NAMALWA (cell line): ENCODE measurements at places on chromosomes 2 and 18.

GRCh38 chr2:136012315-136012714, 26.9 kb upstream of the DARS1 start:
- DNase-seq, result no peak

DNA sequence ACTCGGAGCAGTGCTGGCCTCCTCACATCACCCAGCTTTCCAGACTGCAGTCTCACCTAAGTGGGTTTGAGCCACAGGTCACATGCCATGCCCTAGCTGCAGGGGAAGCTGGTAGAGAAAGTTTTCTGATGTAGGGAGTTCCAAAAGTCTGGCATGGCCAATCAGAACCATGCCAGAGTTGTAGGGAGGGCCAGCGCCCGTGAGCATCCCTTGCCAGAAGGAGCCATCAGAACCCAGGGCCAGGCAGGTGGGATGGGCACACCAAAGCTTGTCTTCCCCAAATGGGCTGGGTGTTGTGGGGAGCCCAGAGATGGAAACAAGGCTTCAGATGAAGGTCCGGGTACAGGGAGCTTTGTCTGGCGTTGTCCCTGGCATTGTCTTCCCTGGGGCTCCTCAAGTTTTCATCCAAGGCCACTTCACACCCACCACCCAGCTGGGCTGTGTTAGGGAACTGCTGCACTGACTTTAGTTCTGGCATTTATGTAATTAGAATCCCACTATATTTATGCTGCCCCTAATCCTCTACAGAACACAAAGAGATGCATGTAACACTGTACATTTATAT, 247.9 kb downstream of the KLHL29 start:
- DNase-seq, result no peak

GRCh38 chr2:74045454-74045853, 60.7 kb downstream of the TET3 start:
- no peak for DNase-seq

- no peak for DNase-seq
Observed at GRCh38 chr2:44839370-44839769, 102.1 kb upstream of the SIX3 start.

DNA sequence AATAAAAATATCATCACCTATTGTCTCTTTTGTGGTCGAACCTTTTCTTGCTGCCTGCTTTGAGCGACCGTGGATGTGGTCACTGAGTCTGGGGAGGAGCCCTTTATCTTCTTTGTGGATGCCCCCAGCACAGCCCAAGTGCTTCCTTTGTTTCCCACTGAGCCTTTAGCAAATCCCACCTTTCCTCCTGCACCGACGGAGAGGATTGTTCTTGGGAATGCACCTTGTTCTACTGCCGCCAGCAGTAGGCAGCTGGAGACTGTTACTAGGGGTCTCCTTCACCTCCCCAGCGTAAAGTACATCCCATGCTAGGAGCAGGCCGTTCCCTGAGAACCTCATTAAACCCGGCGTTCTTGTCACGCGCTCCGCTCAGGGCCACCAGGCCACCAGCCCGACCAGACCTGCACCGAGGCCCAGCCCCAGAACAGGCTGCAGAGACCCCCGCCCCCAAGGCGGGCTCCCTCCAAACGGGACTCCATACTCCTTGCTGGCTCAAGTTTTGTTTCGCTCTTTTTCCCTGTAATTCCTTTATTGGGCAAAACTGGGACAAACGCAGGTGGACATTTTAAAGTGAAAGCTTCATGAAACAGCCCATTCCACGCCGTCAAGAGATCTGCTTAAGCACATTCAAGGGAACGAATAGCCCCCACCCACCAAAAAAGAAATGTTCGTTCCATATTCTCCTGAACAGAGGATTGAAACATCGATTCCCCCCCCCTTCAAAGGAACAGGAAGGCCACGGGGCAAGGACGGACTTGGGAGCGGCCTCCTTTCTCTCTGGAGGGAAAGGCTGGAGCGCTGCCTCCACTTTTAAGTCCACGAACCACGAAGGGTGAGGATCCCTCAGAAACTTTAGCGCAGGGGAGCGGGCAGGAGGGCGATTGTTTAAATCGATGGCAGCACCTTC, 1.1 kb upstream of the MAT2A start:
- peak; percentile 54 for DNase-seq

- DNase-seq, result no peak
Observed at GRCh38 chr2:96877042-96877451, 7.2 kb upstream of the SEMA4C start.

- no peak for DNase-seq
Observed at GRCh38 chr2:104901037-104901881, 47.3 kb downstream of the POU3F3 start.

DNA sequence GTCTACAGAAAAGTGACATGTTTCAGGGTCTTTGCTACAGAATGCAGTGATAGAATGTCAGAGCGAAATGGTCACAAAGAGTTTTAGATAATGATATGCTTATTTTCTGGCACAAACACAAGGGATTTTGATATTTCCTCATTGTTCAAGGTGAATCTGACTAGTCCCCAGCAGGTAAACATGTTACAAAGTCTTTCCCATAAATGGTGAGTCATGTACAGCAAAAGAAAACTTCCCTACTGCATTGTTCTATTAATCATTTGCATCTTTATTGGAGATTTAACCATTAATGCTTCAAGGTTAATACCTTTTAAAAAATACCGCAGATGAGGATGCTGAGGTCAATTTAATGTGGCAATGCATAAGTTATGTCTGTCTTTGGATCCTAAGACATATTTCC, 19.1 kb upstream of the TRIB2 start:
- no peak for DNase-seq

GRCh38 chr2:104120171-104120570, 733.7 kb upstream of the POU3F3 start:
- no peak for DNase-seq

DNA sequence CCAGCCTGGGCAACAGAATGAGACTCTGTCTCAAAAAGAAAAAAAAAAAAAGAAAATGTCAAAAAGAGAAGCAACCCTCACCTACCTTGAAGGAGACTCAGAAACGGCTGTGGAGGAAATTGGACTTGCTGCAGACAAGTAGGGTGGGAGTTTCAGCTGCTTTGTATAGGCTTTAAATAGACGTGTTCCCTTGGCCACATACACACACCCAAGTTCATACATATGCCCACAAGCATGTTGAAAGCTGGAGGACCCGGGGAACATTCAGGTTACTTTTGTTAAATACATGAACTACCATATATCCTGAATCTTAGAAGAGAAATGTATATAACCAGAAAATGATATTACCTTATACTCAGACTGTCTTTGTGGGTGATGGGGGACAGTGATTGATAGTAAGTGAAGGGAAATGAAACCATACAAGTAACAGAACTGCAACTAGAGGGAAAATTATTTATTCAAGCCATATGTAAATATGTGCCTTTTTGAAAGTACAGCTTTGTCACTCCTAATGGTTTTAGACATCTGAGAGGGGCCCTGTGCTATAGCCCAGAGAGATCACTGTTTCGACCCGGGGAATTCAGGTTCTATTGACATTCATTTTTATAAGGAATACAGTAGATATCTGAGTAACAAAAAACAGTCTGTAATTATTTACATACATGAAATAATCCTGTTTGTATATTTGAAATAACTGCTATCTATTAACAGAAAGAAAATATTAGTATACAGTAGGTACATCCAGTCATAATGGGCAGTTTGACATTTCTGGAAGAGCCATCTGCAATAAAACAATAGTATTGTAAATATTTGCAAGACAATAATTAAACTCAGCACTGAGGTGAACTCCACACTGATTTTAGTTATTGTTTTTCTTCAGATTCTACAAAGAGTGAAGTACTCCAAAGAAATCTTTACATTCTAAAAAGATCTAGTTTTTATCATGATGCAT, 48.0 kb upstream of the TGIF1 start:
- peak; percentile 51 for DNase-seq

- no peak for DNase-seq
Observed at GRCh38 chr2:159003555-159003954, 35.1 kb downstream of the TANC1 start.

GRCh38 chr2:182784058-182784706, 68.1 kb downstream of the DNAJC10 start:
- no peak for DNase-seq

- no peak for DNase-seq
Observed at GRCh38 chr2:156037482-156037881, 295.0 kb downstream of the NR4A2 start.

- DNase-seq, result peak; percentile 79
Observed at GRCh38 chr18:11995445-11996189, 14.3 kb downstream of the IMPA2 start.

DNA sequence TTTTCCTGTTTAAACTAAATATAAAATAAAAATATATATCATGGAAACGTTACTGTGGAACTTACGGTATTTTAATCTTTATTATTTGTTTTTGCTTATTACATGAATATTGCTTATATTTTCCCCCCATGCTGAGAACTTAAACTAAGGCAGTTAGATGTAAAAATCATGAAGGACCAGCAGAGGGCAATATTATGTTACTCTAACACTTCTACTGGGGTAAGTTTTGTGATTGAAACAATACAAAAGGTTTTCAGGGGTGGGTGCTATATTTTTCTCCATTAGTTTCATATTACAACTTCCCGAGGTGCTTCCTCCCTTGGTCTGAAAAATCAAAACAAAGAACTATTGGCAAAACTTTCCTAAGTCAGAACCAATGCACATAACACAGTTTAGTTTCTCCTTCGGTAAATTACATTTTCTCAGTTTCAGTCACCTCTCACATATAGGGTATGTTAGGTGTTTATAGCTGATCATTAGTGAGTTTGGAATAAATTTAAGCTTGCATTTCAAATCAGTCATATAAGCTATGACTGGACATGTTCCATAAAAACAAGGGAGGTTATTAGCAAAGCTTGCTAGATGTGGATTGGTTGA, 54.8 kb downstream of the ZNF407 start:
- peak; percentile 65 for DNase-seq

GRCh38 chr18:9150121-9150520, 13.5 kb downstream of the ANKRD12 start:
- no peak for DNase-seq

DNA sequence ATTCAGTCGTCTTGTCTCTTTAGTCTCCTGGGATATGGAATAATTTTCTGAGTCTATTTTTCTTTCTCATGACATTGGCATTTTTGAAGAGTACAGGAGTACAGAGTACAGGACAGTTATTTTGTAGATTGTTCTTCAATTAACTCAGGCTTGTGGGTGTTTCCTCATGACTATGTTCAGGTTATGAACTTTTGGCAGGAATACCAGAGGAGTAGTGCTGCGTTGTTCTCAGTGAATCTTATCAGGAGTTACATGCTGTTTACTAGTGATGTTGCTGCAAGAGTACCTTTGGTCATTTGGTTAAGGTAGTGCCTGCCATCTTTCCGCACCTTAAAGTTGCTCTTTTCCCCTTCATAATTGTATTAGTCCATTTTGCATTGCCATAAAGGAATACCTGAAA, 41.3 kb upstream of the AGFG1 start:
- DNase-seq, result no peak

- no peak for DNase-seq
Observed at GRCh38 chr2:162126527-162126926, 25.5 kb downstream of the GCG start.

GRCh38 chr18:57003342-57003741, 143.5 kb upstream of the BOD1L2 start:
- no peak for DNase-seq

- no peak for DNase-seq
Observed at GRCh38 chr2:17634997-17635396, 94.5 kb downstream of the VSNL1 start.

- no peak for DNase-seq
Observed at GRCh38 chr2:196971574-196972279, 45.2 kb upstream of the PGAP1 start.

DNA sequence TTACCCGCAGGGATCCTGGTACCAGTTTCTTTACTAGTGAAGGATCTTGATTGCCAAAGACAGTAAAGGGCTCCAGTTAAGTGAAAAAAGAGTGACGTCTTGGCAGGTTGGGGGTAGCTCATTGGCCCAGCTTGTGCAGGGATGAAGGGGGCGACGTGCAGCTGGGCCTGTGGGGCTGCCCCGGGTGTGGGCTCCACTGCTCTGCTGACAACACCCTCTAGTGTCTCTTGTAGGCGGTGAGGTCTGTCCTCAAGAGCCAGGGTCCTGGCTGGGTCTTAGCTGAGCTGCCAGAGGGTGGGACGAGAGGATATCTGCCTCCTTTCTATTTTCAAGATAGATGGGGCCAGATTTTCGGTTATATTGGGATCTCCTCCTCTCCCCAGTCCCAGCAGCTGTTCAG, 6.1 kb downstream of the ARHGEF4 start:
- no peak for DNase-seq

DNA sequence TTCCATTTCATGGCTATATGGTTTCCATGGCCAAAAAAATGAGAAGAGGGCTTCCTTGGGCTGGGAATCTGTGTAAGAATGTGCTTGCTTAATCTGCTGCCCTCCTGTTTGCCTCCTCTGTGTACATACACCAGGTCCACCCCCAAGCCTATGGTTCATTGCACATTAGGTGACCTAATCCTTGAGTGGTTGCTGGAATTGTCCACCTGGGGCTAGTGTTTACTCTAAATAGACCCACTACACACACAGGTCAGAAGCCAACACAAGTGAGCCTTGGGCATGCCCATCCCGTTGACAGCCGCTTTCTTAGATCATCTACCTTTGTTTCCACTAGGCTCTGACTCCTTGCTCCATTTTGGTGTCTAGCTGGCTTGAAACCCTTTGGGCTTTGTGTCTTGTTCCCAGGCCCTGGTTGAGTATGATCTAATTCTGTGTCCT, 59.2 kb upstream of the ATL2 start:
- DNase-seq, result no peak

DNA sequence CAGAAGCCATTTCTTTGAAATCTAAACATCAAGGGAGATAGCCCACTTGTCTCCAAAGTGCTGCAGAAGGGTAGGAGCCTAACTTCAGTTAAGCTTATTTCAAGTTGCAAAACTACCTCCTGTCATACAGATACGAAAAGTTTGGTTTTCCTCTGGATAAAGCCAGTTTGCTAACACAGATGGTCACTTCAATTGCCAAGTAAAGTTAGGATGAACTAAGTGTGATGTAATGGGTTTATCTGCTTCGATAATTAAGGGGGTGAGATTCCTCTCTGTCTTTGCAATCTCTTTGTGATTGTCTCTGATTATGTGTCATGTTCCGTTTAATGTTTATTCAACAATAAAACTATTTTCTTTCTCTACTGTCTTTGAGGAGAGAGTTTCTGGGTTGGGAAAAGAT, 156.4 kb downstream of the SLC39A10 start:
- DNase-seq, result no peak

- DNase-seq, result no peak
Observed at GRCh38 chr18:53458268-53458667, 766.2 kb downstream of the MBD2 start.

- no peak for DNase-seq
Observed at GRCh38 chr2:144084114-144084661, 435.7 kb downstream of the ZEB2 start.

GRCh38 chr2:72010647-72011369, 136.9 kb downstream of the CYP26B1 start:
- DNase-seq, result no peak

DNA sequence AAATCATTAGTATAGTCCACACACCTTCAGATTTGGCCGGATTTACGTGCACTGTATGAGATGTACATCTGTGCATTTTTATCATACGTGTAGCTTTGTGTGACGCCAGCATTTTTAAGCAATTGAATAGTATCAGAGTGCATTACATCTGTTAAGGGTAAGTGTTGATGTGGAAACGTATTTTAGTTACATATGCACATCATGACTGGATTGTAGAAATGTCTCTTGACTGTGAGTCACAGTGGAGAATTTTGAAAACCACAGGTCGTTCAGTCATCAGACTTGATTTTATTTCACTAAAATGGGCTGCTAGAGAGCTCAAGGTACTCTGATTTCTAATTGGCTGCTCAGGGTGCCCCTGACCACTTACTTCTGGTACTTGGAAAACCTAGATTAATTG, 5.4 kb upstream of the GPBAR1 start:
- DNase-seq, result no peak

GRCh38 chr2:238873381-238873801, 25.5 kb downstream of the TWIST2 start:
- DNase-seq, result no peak
